NK-92 treated with Interleukin-12 subunit alpha and Interleukin-12 subunit beta, amount 100 ng/mL, for 24 hours (cell line): ENCODE measurements at places on chromosomes 7 and 10.

DNA sequence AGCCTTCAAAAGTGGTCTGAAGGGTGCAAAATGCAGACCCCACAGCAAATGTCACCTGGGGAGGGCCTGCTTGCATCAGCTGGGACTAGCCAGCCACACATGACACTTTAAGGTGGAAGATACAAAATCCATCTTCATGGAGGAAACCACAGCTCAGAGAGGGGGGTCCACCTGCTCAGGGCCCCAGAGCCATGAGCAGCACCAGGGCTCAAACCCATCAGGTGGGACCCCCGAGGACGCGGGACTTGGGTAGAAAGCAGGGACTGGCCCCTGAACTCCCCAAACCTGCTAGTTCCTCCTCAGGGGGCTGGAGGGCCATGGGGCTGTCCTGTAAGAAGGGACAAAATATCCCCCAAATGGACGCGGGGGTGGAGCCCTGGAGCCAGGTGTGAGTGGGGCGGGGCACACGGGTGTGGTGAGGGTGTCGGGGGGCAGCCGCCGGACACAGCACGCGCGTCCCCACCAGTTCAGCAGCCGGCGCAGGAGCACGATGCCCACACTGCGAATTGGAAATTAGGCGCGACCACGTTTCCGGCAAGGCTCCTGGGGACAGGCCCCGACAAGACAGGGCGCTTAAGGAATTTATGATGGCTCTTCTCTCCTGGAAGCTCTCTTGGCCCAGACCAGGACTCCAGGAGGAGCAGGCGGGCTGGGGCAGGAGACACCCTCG, 8.0 kb downstream of the PDGFA start:
- DNase-seq = no peak

GRCh38 chr10:46094931-46095750, 49.1 kb upstream of the MSMB start:
- no peak for DNase-seq

- no peak for DNase-seq
These were observed 21.9 kb downstream of the FRA10AC1 start for GRCh38 chr10:93680412-93681047.

DNA sequence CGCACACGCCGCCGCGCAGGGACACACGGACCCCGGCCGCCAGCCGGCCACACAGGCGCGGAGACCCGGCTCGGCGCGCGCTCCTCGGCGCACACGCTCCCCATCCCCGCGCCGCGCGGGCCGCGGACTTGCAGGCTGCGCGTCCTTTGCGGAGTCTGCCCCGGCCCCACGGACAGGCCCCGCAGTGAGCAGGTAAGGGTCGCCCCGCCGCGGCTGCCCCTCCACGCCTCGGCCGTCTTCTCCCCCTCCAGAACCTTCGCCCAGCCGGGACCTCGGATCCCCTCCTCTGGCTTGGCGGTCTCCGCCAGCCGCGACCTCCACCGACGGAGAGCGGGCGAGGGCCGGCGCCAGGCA, 356 bp downstream of the ADCYAP1R1 start:
- no peak for DNase-seq

DNA sequence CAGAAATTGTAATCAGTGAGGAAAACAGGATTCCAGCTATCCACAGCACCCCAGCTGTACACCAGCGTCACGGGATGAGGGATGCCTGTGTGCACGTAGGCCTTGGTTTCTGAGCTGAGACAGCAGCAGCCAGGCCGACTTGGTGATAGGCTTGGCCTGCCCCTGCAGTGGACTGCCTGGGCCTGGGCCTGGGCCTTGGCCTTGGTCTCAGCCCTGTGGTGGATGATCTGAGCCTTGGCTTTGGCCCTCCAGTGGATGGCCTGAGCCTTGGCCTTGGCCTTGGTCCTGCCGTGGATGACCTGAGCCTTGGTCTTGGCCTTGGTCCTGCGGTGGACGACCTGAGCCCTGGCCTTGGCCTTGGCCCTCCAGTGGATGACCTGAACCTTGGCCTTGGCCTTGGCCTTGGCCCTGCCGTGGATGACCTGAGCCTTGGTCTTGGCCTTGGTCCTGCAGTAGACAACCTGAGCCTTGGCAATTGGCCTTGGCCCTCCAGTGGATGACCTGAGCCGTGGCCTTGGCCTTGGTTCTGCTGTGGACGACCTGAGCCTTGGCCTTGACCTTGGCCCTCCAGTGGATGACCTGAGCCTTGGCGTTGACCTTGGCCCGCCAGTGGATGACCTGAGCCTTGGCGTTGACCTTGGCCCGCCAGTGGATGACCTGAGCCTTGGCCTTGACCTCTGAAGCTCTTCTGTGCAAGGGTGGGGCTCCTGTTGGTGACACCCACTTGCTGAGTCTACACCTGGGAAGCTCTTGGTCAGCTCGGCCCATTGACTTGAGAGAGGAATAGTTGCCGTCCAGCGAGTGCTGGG, 93.8 kb downstream of the CUX1 start:
- DNase-seq = no peak

DNA sequence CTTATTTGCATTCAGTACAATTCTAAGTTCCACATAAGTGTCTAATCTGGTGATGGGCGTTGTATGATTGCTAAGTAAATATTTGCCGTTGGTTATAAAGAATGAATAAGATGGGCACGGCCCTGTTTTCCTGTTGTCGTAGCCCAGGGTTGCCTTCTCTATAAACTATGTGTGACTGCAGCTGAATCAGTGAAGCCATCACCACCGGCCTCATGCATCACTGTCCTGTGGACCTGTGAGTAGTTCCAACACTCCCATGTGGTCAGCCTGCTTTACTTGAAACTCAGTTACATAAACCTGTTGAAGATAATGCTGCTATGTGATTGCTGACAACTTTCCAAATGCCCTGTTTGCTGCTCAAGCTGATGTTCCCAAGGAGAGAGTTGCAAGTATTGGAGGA, 21.6 kb upstream of the KLF6 start:
- DNase-seq = no peak

- DNase-seq = no peak
These were observed 702 bp downstream of the TMEM130 start for GRCh38 chr7:98869027-98869596.
